ENCODE measurements at places on chromosomes 11 and 22.
A peak's percentile ranks its signal among the peaks of the same experiment; 100 is the strongest.

DNA sequence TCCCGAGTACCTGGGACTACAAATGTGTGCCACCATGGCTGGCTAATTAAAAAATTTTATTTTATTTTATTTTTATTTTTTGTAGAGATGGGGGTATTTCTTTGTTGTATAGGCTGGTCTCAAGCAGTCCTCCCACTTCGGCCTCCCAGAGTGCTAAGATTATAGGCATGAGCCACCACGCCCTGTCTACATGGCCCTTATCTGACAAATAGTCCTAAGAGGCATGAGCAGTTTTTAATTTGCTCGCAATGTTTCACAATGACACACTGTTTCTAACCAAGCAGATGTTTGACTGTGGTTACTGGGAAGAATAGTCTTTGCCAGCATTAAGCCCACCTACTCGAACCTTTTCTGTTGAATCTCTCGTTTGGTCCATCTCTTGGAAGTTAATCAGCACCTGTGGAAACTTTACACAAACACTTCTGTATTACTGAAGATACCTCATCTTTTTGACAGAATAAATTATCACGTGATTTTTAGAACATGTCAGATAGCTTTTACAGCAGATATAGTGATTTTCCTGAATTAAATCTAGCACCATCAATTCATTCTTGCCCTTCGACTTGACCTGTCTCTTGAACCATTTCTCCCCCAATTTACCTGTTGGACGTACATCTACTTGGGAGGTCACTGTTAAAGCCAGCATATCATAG is 71.4 kb downstream of the MTMR3 start:
- no peak for DNase-seq

DNA sequence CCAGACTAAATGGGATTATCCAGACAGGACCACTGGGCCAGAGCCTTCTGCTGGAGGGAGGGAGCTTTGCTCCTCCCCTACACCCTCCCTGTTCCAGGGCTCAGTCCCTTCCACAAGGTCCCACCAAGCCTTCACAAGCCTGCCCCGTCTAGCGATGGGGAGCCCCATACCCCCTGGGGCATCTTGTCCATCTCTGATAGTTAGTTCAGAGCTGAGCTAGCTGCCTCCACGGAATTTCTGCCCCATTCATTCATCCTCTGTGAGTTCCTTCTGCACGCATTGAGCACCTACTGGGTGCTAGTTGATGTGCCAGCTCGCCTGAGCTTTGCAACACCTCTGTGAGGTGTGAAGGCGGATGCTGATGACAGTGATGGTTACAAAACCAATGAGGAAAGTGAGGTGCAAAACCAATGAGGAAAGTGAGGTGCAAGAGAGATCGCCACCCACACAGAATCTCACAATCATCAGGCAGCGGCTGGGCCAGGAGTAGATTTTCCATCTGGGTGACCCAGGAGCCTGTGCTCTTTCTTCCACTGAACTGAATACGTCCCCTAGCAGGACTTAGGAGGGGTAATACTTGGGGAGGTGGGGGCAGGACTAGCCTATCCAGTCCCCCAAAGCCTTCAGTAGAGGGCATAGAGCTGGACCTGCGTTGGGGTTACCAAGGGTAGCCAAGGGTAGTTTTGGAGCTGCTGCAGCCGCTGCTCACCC is 21.5 kb upstream of the CBX7 start:
- DNase-seq, result no peak

DNA sequence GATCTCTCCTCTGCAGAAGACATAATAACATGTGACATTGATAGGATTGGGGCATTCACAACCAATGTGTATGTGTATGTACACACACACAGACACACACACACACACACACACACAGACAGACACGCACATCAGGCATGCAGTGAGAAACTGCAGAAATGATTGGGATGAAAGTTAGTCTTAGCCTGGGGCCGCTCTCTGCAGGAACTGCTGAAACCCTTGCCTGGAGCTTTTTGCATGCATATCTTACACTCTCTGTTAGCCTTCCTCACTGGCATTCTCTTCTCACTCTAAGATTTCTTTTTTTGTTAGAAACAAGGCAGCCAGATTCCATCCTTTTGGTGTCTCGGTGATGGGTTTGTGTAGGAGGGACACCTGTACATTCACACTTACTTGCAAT is 337.9 kb downstream of the NELL1 start:
- DNase-seq, result no peak

DNA sequence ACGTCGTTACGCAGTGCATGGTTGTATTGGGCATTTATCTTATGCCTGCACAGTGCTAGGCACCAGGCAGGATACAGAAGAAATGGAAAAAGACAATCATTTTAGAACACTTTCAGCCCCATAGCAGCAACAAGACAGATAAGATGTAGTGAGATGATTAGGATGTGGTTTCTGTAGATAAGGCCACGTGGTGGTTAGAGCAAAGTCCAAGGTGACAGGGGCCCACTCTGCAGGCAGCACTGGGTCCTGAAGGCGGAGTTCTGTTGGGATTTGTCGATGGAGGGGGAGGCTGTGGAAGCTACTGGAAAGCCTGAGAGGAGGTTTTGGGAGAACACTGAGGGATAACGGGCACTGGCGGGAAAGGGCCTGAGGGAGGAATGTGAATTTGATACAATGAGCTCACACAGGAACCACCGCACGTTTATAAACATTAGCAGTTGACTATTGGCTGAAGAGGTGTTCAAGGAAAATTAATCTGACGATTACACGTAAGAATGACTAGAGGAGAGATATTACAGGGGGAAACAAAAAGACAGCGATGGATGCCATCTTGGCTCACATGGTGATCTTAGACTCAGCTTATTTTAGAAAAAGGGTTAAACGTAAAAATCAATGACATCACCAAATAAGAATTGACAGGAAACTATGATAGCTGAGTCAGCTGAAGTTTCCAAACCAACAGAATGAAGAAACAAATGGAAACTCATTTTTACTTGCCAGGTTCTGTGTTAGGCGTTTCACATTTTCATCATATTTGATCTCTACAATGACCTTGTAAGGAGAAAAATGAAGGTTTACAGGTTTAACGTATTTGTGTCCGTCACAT is 551.0 kb downstream of the OPCML start:
- no peak for DNase-seq

GRCh38 chr11:26070714-26071380 is 261.1 kb upstream of the ANO3 start:
- no peak for DNase-seq

DNA sequence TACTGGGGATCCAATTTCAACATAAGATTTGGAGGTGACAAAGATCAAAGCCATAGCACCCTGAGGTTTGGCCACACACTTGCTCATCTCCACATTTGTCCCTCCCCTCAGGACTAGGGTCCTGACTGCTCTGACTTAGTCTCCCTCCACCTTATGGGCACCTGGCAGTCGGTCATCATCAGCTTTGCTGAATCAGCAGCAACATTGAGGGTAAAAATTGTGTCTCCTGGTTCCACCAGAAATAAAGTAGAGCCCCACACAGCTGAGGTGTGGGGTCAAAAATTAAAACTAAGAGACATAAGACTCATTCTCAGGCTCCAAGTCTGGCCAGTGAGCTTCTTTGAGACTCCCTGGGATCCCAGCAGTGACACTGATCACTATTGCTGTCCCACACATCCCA is 56.2 kb downstream of the GGTLC2 start:
- DNase-seq, result no peak

DNA sequence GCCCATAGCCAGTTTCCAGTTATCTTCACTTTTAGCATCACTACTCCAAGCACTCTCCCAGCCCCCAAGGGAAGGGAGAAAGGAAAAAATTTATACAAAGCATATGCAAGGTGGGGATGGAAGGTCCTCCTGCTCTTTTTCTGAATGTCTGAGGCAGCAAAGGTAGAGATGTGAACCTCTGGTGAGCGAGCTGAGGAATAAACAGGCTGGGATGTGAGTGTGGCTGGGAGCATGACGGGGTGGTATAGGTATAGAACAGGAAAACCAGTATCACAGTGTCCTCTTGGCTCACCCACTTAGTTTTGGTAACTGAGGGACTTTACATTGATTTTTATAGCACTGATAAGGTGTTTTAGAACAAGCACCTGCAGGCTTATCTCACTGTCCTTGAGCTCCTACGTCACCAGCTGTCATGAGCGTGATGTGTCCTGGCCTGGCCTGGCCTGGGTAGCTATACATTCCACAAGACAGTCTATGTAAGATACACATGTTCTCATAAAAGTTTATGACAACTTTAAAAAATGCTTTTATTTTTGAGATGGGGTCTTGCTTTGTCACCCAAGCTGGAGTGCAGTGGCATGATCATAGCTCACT is 10.3 kb upstream of the POLD3 start:
- no peak for DNase-seq

DNA sequence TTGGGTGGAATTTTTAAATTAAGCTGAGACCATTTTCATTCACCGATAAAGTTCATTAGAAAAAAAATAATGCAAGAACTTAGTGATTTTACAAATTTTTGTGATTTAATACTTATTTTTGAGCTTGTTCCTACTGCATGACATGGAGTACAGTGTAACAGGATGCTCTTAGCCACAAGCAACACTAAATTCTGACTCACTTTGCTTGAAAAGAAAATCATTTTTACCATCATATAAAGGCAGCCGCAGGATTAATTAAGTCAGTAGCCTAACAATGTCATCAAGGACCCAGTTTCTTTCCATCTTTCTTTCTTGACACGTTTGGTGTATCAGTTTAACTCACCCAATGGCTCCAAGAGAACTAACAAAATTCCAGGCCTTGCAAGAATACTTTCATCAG is 540.3 kb upstream of the LUZP2 start:
- no peak for DNase-seq

DNA sequence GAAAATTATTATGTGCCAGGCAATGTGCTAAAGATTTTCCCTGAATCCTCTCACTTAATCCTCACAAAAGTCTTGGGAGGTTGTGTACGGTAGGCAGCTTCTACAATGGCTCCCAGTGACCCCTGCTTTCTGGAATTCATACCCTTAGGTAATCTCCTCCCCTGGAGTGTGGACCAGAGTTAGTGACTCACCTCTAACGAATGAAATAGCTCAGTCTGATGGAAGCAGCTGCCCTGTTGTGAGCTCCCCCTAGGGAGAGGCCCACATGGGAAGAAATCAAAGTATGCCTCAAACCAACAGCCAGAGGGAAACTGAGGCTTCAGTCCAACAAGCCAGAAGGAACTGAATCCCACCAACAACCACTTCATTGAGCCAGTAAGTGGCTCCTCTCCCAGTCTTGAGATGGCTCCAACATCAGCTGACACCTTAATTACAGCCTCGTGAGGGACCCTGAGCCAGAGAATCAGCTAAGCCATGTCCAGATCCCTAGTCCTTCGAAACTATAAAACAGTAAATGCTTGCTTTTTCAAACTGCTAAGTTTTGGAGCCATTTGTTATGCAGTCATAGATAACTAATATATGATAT is 98.9 kb upstream of the ISX start:
- no peak for DNase-seq

DNA sequence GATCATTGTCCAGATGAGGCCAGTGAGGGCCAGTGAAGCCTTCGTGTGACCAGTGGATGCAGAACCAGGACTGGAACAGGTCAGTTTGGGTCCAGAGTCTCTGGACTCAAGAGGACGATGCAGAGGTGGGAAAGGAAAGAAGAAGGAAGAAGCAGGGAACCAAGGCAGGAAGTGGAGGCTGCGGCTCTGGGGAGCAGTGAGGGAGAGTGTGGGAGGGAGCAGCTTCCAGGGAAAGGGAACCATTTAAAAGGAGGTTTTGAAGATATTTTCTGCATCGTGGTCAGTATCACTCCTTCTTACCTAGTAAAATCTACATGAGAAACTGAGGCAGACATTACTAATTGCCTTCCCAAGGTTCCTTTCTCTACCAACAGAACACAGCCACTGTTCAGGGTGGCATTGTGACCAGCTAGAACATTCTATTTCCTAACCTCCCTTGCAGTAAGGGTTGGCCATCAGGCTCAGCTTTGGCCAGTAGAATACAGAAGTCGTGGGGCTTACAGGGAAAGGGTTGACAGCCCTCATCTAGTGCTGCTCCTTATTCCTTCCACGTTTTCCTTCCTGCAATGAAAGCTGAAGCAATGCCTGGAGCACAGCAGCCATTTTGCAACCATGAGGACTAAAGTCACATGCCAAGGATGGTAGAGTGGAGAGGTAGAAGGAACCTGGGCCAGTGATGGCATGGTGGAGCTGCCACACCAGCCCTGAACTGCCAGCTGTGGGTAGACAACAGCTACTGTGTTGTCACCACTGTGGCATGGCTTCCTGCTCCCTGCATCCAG is 29.1 kb upstream of the LINC01488 start:
- DNase-seq, result no peak

DNA sequence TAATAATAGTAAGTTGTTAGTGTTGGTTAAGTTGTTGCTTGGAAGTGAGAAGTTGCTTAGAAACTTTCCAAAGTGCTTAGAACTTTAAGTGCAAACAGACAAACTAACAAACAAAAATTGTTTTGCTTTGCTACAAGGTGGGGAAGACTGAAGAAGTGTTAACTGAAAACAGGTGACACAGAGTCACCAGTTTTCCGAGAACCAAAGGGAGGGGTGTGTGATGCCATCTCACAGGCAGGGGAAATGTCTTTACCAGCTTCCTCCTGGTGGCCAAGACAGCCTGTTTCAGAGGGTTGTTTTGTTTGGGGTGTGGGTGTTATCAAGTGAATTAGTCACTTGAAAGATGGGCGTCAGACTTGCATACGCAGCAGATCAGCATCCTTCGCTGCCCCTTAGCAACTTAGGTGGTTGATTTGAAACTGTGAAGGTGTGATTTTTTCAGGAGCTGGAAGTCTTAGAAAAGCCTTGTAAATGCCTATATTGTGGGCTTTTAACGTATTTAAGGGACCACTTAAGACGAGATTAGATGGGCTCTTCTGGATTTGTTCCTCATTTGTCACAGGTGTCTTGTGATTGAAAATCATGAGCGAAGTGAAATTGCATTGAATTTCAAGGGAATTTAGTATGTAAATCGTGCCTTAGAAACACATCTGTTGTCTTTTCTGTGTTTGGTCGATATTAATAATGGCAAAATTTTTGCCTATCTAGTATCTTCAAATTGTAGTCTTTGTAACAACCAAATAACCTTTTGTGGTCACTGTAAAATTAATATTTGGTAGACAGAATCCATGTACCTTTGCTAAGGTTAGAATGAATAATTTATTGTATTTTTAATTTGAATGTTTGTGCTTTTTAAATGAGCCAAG is 2.7 kb downstream of the NEAT1 start:
- DNase-seq, result peak; percentile 46

DNA sequence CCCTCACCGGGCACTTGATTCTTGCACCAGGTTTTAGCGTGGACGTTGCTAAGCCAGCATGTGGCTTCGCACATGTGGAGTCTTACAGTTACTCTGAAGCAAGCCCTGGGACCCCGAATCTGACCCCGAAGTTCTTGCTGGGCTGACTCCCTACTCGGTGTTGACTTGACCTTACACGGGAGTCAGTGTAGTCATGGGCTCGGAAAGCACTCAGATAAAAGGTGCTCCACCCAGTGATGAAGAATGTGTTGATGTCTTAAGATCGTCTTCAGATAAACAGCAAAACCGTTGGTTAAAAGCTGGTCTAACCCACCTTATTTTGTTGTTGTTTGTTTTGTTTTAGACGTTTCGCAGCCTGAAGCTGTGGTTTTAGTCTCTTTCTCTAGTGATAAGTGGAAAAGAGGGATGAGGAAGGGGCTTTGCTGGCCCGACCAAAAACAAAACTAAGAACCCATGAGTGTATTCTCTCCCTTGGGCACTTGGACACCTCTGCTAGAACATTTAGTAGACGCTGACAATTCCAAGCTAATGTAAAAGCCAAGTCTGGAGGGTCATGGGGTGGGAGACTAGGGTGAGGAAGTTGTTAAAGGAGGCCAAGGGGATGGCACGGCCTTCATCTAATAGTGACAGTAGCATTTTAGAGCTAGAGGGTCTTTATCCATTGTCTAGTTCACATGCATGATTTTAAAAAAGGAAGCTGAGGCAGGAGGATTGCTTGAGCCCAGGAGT is 69.9 kb downstream of the BCR start:
- DNase-seq, result no peak

All from GM04504 (cell line).